Upper lobe of right lung (tissue), 1 donor: ENCODE measurements at places on chromosomes 16 and 17. TPM values are rescaled to one million over a fixed set of nuclear protein-coding genes. Genes with fewer than 3 reads are reported as not detected.

TBC1D3K gene
- total RNA-seq = not detected

PRR35 gene
- not detected for total RNA-seq

ZNF597 gene
- total RNA-seq = 5.1 TPM

CCL8 gene
- total RNA-seq = 1.5 TPM

- H3K4me3 ChIP-seq = no peak overlapping the region
- no peaks in the 10 kb centered on the region for H3K36me3 ChIP-seq
- no peak for DNase-seq
- H3K4me1 ChIP-seq = peaks cover 9% of the 10 kb centered on the region
- no peak overlapping the region for H3K27ac ChIP-seq
- no peaks in the 10 kb centered on the region for H3K27me3 ChIP-seq
Observed at GRCh38 chr17:15185625-15185991, 79.5 kb downstream of the PMP22 start.

GRCh38 chr17:78838574-78839005, 2.0 kb downstream of the USP36 start:
- peaks cover 32% of the 10 kb centered on the region for H3K4me1 ChIP-seq
- H3K27me3 ChIP-seq = no peaks in the 10 kb centered on the region
- H3K27ac ChIP-seq = no peak overlapping the region
- DNase-seq = no peak

DNA sequence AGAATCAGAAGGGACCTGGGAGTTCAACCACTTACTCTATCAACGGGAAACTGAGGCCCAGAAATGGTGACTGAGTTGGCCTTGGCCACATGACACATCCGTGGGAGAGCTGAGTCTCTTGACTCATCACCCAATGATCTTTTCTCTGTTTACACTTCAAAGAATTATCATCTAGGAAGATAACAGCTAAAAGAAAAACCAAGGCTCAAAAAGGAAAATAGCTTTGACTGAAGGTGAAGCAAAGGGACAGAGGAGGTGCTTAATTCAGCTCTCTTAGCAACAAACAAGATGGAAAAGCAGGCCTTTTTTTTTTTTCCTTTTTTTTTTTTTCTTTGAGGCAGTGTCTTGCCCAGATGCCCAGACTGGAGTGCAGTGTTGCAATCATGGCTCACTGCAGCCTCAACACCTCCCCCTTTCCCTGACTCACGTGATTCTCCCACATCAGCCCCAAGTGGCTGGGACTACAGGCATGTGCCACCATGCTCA, 16.7 kb downstream of the ERCC4 start:
- H3K27ac ChIP-seq = no peak overlapping the region
- H3K27me3 ChIP-seq = no peaks in the 10 kb centered on the region
- no peaks in the 10 kb centered on the region for H3K4me1 ChIP-seq
- H3K36me3 ChIP-seq = peaks cover 24% of the 10 kb centered on the region
